Left ventricle myocardium superior (tissue), 1 donor: ENCODE measurements at places on chromosomes 6 and 20. TPM values are rescaled to one million over a fixed set of nuclear protein-coding genes. Genes with fewer than 3 reads are reported as not detected.

KHDC1L gene
- not detected for total RNA-seq

RIPOR3 gene
- 8.0 TPM for total RNA-seq

DEFB124 gene
- not detected for total RNA-seq

PHACTR3 gene
- 6.8 TPM for total RNA-seq

DNAAF9 gene
- 20.1 TPM for total RNA-seq

MRPL18 gene
- total RNA-seq: 70.8 TPM

TOX2 gene
- total RNA-seq: 0.47 TPM

POM121L2 gene
- not detected for total RNA-seq
